ENCODE measurements at places on chromosomes 5 and 9.

- no peak for DNase-seq
Measured at GRCh38 chr5:169020102-169020501, 280.8 kb downstream of the SLIT3 start.

DNA sequence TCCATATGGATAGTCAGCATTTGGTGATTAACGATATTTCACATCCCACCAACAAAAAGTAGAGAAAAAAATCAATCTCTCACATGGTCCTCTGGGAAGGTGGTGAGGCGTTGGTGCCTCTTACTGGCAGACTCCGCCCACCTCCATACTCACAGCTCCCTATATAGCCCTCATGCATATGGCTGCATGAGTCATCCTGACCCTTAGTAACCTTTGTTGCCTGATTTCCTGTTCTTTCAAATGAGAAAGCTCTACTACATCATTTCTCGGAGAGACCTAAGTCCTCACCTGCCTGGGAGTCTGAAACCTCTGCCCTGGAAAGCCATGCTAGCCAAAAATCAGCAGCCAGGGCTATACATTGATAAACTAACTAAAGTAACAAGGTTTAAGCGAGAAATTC, 33.3 kb upstream of the ABCA1 start:
- peak; percentile 60 for DNase-seq

DNA sequence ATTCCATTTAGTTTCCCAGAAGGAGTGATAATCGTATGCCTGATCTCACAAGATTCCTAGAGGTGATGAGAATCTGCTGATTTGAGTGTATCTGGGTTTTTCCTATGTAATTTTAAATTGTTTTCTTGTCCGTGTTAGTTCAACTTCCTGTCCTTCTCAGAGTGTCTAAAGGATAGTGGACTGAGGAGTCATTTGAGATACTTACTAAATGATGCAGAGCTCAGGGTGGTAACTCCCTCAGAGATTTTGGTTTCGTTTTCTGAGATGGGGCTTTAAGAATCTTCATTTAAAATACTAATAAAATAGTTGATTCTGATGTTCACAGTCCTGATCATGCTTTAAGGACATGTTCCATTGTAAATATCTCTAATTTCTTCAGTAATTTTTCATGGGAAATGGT, 30.3 kb downstream of the MELK start:
- DNase-seq = no peak

DNA sequence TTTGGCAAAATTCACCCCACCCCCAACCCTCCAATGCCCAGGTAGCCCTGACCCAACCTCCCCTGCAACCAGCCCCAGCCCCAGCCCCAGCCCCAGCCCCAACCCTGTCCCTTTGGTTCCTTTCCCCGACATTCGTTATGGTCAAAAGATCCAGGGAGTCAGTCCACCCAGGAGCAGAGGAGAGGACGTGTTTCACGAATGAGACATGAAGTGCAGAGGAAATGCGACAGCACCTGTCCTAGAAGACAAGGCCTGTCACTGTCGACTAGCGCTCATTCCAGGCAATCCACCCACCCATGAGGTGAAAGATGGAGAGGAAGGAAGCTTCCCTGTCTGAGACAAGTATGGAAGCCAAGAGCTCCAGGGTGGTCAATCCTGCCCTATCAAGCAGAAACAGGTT, 485.0 kb downstream of the SPATA31A7 start:
- no peak for DNase-seq

GRCh38 chr5:150446088-150446487, 3.5 kb downstream of the RPS14 start:
- DNase-seq = no peak

DNA sequence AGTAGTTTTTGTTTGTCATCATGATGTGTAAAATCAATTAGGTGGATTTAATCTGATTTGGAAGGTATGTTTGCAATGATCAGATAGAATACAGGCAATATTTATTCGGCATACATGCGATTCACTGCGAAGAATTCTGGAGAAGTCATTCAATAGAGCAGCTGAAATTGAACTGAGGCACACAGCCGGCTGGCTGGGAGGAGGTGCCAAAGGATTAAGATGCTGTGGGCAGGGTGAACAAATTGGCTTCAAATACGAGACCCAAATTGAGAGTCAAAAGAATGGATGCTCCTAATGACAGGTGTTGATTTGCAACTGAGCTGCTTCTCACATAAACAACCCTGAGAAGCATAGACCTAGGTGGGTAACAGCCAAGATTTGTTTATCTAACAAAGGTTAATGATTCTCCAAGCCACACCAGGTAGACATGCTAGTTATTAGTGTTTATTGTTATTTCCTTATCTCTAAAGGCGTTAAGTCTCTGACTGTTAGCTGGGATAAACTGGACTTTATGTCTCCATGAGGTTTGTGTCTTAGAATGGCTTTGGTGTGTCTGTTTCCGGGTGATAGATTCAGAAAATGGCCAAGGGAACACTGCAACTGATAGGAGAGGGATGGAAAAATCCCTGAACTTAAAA, 55.3 kb upstream of the CLINT1 start:
- DNase-seq = no peak

GRCh38 chr5:139684881-139685749, 37.0 kb downstream of the CXXC5 start:
- DNase-seq = no peak

DNA sequence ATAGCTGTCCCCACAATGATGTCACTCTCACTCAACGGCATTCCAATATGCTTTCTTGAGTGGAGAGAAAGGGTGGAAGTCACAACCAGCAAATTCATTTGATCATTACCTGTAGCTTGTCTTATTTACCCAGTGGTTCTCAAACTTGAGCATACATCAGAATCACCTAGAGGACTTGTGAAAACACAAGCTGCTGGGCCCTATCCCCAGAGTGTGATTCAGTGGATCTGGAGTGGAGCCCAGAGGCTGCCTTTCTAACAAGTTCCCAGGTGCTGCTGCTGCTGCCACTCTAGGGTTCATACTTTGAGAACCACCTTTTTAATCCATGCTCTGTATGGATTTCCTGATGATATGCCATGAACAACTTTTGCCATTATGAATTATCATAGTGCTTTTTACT, 94.7 kb downstream of the KLHL3 start:
- no peak for DNase-seq

GRCh38 chr9:132236662-132237311, 74.9 kb downstream of the NTNG2 start:
- DNase-seq = no peak

- no peak for DNase-seq
Measured at GRCh38 chr5:567664-568060, 43.4 kb upstream of the SLC9A3 start.
